Hippocampal formation (tissue), 2 donors: ENCODE measurements at places on chromosomes 3 and 15.

DNA sequence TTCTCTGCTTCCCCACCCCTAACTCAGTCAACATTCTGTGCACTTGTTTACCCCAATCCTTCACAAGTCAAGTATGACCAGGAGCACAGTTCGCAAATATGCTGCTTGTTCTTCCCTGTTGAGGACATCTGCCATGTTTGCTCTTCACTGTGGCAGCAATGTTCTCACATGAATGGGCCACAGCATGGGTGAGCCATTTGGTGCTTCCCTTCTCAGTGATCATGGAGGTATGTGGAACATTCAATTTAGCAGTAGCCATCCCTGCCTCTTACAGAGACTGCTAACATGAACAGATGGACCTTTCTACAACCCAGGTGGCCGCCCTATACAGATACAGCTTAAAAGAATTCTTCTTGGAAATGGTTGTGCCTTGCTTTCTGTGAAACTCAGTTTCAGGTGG lies 660.1 kb upstream of the SGO1 start:
- DNase-seq: peak; percentile 20

DNA sequence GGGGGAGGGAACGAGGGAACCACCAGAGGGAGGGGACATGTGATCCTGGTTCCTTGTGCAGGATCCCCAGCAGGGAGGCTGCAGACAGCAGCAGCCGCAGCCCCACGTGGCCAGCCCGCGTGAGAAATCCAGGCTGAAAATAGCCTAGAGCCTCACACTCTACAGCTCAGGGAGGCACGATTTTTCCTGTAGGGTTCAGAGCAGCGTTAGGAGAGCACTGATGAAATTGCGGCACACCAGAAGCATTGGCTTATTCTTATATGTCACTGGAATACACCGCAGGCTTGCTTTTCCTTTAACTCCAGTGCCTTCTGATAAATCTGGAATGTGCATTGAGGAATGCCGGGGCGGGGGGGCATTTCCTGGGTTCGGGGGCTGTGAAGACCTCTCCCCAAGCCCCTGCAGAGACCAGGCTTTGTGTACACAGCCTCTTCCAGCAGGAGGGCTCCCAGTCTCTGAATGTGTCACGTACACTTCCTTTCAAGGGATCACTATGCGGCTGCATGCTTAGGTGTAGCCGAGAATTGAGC lies 193.0 kb downstream of the ATP10A start:
- DNase-seq: peak; percentile 41

GRCh38 chr3:10546181-10546624 lies 40.8 kb upstream of the ATP2B2 start:
- no peak for DNase-seq

DNA sequence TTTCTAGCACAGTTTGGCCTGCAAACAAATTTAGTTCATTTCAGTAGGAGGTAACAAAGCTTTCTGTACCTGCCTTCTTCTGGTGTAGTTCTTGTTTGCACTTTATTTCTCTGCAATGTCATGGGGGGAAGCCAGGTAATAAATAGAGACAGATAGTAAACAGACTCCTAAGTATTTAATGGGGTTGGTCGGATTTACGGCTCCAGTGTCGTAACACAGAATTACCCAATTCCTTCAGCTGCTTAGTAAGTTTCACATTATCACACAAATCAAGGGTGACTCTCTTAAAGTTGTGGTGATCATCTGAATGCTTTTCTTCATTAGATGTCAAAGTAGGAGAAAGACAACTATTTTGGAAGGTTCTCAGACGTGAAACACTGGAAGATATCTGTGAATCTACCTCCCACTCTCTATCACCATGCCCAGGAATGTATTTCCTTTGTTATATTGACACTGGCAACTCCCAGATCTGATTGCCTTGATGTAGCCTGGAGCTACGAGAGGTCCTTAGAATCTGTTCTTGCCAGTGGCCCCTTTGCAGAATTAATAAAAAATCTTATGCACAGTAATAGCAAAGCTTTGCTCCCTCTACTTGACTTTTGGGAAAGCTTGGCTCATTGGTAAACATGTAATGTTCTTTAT lies 25.0 kb upstream of the TMC3 start:
- no peak for DNase-seq

DNA sequence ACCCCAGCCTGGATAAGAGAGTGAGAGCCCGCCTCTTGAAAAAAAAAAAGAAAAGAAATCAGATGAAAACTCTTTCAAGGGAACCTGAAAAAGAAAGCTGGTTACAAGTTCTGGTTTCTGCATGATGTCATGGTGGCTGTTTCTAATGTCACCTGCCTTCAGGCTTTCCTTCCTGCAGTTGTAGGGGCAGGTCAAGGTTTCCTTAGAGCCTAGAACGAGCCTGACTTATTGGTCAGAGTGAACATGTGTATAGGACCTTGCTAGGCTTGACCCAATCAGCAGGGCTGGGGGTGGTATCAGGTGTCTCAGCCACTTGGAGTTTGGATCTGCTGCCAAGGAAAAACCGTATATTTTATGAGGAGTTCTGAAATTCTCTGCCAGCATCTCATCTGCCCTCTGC lies 3.8 kb downstream of the IVD start:
- no peak for DNase-seq

- no peak for DNase-seq
Observed at GRCh38 chr3:98574132-98574531, 19.3 kb downstream of the CPOX start.

GRCh38 chr15:69405110-69405509 lies 9.0 kb upstream of the KIF23 start:
- no peak for DNase-seq

- DNase-seq: no peak
Observed at GRCh38 chr3:148223266-148223665, 474.4 kb upstream of the AGTR1 start.

DNA sequence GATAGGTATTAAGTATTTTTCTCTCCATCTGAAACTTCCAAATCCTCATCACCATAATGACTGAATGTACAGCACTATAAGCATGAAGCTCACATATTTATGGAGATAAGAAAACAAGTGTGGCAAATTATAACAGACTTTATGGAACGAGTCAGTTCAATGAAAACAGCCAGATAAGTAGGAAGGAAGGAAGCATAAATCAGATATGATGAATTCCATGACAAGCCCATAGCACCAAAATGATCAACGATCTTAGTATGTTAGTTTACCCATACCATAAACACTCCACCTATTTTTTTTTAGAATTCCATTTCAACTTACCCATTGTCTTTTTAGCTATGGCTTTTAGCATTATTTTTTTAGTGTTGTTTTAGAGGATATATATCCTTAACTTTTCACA lies 169.5 kb downstream of the TNIK start:
- no peak for DNase-seq

DNA sequence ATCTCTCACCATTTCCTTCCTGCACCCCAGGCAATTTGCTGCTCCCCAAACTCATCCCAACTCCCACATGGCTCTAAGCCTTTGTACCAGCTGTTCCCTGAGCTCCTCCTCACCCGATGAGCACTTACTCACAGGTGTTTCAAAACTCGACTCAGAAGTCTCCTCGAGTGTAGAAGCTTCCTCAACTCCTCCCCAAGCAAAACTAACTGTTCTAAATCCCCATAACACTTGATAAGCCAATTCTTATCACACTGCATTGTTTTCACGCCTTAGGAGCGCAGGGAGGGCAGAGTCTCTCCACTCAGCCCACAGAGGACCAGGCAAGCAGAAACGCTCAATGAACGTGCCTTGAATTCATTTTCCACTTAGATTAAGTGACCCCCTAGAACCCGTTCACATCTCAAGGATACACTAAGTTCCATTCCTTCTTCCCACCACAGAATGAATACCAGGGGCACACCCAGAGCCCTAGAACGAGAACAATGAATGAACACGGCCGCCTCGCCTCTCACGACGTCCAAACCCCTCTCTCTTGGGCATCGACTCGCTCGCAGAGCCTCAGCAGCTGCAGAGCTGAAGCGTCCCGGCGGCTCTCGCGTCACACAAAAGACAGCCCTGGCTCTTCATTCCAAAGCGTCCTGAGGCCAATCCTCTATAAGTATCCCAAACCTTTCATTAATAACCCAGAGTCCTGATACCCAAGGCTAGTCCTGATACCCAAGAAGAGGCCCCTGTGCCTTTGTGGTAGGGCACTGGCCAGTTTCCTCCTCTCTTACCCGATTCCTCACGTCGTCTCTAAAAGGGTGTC lies 1.1 kb downstream of the RAF1 start:
- DNase-seq: no peak

DNA sequence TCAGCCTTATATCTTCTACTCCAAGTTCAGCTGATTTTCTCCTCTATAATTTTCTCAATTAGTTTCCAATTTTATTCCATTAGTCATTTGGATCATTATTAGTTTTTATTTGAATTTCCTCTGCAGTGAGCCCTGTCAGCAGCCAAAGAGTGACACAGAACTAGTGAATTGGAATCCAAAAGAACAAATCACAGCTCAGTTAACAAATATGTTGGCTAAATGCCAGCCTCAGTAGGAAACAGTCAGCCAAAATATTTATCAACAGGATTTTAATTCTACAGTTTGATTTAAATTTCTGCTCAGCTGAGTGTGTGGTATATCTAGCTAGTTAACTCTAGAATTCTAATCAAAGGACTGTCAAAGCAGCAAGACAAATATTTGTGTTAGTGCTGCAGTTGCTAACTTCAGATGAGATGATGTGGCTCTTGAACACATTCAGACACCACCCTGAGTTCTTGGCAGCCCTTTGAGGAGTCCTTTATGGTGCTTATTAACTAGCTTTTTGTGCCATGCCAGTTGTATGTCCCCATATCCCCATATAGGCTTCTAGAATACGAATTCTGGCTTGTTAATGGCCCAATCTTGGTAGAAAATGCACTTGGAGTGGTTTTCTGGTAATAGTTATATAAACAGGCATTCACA lies 194.5 kb downstream of the CPNE4 start:
- DNase-seq: no peak

- DNase-seq: no peak
Observed at GRCh38 chr3:109927161-109927560, 589.8 kb upstream of the DPPA4 start.

DNA sequence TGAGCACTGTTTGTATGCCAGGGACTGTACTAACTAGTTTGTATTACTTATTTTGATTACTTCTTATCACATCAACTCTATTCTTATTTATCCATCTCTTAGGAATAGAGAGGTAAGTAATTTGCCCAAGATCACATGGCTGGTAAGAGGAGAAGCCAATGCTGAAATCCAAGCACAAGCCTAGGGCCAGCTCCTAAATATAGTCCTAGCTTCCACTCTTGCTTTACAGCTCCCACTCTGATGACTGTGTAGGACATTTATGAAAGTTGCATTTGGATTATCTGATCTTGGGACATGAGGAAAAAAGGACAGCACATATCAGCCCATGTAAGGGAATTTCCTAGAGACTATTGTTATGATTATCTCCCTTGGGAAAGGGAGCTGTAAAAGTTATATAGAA lies 58.1 kb downstream of the GTF2E1 start:
- DNase-seq: no peak

- DNase-seq: no peak
Observed at GRCh38 chr3:12143949-12144504, 14.7 kb downstream of the TIMP4 start.

DNA sequence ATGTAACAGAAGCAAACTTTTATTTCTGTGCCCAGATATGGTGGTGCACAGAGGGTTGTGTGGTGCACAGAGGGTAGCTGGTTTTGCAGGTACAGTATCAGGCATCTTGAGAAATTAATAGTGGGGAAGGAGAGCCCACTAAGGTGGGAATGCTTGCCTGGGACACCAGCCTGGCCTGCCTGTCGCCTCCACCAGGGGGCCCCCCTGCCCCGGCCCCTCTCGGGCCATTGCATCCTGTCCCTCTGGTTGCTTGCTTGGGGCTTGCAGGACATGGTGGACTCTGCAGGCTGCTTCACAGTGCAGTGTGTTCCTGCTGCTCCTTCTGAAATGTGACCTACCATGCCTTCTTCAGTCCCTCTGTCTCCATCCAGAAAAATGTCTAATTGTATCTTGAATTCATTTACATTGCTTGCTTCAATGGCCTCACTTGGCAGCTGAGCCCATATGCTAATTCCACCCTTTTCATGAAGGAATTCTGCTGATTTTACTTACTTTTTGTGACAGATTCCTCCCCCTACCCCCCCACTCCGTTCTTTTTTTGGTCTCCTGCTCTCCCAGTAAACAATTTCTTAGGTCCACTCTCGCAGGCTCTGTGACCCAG lies 73.6 kb downstream of the EEFSEC start:
- no peak for DNase-seq

DNA sequence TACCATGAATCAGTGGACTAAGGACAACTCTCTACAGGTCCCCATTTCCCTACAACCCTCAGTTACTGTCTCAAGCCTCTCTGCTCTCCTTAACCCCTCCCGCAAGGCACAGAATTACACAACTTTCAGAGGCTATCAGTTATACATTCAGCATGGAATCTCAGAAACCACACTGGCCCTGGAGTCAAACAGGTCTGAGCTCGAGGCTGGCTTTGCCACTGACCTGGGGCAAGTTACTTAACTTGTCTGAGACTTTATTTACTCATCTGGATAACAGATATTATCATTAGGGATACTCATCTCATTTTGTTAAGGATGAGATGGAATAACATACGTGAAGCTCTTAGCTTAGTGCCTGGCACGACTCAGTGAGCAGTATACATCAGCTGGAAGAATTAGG lies 95.2 kb downstream of the WDR76 start:
- no peak for DNase-seq

DNA sequence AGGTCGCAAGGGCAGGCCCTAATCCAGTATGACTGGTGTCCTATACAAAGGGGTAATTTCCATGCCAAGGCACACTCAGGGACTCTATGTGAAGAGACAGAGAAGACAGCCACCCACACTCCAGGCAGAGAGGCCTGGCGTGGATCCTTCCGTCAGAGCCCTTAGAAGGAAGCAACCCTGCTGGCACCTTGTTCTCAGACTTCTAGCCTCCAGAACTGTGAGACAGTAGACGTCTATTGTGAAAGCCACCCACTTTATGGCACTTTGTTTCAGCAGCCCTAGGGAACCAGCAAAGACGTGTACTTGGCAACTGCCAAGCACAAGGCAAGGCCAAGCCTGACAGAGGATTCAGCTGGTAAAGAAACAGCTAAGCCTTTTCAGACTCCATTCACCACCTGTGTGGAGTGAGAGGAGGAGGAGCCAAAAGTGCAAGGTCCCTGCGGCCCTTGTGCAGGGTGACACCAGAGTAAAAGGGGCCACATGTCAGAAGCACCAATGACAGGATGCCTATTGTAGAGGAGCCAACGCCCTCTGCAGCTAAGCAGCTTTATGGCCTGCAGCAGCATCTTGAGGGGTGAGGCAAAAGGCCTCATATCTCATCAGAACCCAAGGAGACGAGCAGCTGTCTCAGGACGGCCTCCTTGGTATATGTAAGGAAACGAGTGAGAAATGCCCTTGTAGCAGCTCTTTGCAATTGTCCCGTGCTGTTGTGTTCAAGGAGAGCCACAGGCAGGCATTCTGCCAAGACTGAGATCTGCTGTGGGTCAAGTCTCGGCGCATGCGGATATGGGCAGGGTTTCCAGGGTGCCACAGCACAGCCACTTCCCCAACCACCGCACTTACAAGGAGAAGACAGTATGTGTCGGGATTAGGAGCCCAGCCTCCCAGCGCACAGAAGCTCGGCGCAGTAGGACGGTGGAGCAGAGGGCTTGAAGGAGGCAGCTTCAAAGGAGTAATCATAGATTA lies 121.5 kb upstream of the LIPC start:
- DNase-seq: no peak

GRCh38 chr3:117540597-117540996 lies 831.0 kb downstream of the TUSC7 start:
- no peak for DNase-seq
